ENCODE measurements at places on chromosomes 7 and 10.

GRCh38 chr10:70664702-70665195, 7.6 kb upstream of the ADAMTS14 start:
- DNase-seq = no peak

DNA sequence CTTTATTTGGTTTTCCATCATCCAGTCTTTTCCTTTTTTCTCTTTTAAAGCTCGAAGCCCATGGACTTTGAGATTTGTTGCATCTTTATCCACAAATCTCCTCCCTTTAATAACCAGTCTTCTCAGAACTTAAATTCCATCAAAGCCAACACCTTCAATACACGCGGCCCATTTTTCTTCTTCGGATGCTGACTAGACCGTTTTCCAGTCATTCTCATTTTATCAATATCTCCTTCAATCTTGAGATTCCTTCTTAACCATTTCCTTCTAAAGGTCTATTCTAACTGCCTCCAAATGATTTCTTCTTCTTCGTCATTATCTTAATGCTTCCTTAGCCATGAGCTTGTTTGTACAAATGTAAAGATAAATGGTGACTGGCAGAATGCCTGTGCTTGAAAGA, 173.5 kb downstream of the BAMBI start:
- DNase-seq = no peak

DNA sequence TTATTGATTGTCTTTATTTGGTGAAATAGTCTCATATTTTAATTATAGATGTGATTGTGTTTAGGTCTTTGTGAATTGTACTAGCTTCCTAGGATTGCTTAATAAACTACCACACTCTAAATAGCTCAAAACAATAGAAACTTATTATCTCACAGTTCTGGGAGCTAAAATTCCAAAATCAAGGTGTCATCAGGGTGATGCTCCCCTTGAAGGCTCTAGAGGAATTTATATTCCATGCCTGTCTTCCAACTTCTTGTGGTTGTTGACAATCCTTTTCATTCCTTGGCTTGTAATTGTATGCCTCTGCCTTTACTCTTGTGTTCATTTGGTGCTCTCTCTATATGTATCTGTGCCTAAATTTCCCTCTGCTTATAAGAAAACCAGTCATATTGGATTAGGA, 155.3 kb upstream of the AKR1E2 start:
- DNase-seq = no peak

GRCh38 chr10:72890086-72890485, 3.5 kb upstream of the OIT3 start:
- no peak for DNase-seq

All from activated naive CD4-positive, alpha-beta T cell treated with anti-CD3 and anti-CD28 coated beads, Interleukin-2, amount 50 U/mL, for 16 hours (primary cell).